ENCODE measurements at places on chromosomes 12 and 14.

DNA sequence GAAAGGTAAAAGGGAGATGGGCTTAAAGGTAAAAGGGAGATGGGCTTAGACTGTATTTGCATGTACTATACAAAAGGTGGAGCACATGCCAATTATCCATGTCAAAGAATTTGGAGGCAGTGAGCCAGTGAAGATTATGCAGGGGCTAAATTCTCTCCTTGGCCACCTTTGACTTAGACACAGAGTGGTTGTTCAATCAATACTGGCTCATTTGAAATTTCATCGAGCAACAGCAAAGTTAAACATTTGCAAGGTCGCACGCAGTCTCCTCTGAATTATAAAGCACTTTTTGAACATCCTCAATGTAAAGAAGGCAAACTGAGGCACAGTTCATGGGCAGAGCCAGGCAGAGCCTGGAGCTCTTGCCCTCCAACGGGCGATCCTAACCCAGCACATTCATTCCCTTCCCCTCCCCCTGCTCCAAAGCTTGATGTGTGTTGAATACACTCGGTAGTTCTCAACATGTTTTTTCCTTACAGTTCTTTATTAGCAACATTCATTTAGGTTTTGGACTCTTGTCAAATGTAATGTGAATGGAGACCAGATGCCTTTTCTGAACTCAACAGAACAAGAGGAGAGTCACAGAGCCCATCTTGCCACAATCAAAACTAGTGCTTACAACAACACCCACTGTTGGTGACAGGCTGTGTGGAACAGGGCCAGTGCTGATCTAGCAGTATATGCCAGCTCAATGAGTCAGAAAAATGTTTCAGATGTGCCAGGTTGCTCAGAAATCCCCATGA is 169.7 kb upstream of the G2E3 start:
- DNase-seq = no peak

DNA sequence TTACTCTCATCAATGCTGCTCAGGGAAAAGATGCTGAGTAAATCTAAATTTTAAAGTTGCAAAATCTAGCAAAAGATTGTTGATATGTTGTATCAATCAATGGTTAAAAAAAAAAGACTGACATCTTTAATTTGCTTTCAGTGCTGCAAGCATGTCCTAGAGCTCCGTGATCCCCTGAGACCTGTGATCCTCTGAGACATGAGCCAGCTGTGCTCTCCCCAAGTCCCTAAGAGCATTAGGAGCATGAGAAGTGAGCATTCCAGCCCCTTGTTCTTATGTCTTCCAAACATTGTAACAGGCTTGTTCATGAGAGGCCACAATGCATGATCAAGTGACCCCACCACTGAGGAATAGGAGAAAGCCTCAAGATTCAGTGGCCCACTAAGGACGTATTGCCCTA is 116.6 kb downstream of the DAD1 start:
- DNase-seq = no peak

- no peak for DNase-seq
Observed at GRCh38 chr14:106442857-106443256, 916.5 kb downstream of the TMEM121 start.

GRCh38 chr12:52279422-52280318 is 5.2 kb downstream of the KRT86 start:
- no peak for DNase-seq

DNA sequence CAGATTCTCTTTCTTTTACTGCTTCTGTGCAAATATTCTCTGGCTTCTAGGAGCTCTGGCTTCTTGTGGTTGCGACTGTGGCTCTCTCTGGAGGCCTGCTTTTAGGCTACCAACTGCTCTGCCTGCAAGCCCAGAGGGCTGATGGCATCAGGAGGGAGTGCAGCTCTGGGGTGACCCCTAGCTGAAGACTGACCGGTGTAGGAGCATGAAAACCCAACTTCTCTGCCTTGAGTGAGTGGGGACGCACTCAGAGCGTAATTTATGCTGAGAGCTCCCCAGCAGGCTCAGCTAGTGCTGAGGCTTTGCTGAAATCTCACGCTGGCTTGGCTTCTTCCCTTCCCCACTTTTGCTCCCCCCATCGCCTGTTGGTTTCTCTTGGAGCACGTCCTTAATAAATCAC is 29.9 kb upstream of the RBM19 start:
- DNase-seq = no peak

All from cortex of kidney (tissue), 1 donor.